Small intestine (tissue), 16 donors: ENCODE measurements at places on chromosomes 4 and X. TPM values are rescaled to one million over a fixed set of nuclear protein-coding genes. Genes with fewer than 3 reads are reported as not detected.

DNA sequence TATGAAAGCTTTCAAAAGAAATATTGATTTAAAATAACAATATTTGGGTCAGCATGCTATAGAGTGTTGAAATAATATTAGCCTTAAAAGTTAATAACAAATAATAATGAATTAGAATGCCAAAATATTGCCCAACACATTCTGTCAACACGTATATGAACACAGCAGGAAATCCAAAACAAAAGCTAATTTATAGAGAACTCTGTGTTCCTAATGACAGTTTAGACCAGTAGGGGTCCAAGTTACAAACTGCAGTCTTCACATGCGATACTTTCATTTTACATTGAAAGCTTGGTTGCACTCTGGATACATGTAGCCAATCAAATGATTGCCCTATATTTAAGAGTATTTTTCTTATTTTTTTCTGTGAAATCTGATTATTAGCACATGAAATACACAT is 274.4 kb downstream of the DCTD start:
- H3K27ac ChIP-seq, result no peak overlapping the region
- DNase-seq, result no peak
- no peaks in the 10 kb centered on the region for H3K36me3 ChIP-seq

DNA sequence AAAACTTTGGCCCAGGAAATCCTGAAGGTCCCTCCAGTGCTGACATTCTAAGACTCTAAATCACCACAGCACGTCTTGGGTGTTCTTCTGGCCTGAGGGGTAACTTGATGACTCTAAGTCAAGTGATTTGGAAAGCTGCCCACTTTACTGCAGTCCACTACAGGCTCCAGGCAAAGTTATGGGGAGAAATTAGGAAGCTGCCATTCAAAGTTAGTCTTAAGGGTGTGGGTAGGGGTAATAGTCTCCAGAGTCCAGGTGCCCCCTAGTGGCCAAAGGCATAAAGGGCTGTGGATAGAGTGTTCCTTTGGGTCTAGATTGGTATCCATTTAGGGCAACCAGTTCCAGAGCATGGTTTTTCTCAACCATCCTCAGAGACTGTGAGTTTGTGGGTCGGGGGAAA is 38.7 kb upstream of the SLC16A2 start:
- no peaks in the 10 kb centered on the region for H3K36me3 ChIP-seq
- no peaks in the 10 kb centered on the region for H3K27me3 ChIP-seq
- H3K4me1 ChIP-seq, result no peaks in the 10 kb centered on the region
- no peak overlapping the region for H3K27ac ChIP-seq
- H3K4me3 ChIP-seq, result no peak overlapping the region

DNA sequence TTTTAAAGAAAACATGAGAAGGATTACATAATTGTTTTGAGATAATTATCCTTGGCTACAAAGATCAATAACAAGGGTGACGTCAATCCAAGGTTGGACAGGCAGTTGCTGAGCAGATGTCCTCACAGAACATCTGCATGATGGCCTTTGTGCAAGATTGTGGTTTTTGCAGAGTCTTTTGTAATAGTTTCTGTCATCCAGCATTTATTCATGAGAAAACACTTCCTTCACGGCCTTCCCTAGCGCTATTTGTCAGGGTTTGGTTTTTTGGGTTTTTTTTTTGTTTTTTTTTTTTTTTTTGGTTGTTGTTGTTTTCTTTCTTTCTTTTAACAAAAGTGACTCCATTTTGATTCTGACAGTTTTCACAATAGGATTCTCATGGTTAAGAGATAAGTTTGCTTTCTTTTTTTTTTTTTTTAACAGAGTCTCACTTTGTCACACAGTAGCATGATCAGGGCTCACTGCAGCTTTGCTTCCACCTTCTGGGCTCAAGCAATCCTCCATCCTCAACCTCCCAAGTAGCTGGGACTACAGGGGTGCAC is 31.5 kb upstream of the ELF2 start:
- no peaks in the 10 kb centered on the region for H3K27me3 ChIP-seq
- no peak for DNase-seq
- no peaks in the 10 kb centered on the region for H3K36me3 ChIP-seq
- H3K4me3 ChIP-seq, result no peak overlapping the region
- no peaks in the 10 kb centered on the region for H3K4me1 ChIP-seq
- no peak overlapping the region for H3K27ac ChIP-seq

PPP1R2C gene
- polyA plus RNA-seq, result not detected

- H3K27ac ChIP-seq, result no peak overlapping the region
- no peaks in the 10 kb centered on the region for H3K4me1 ChIP-seq
- H3K4me3 ChIP-seq, result no peak overlapping the region
These were observed 12.1 kb upstream of the CC2D2A start for GRCh38 chr4:15457406-15458201.
